Stimulated activated naive CD8-positive, alpha-beta T cell treated with anti-CD3 and anti-CD28 coated beads, Interleukin-15, Interleukin-2, amounts not matched to agents 100 U/mL and 50 U/mL, for 24 hours (primary cell): ENCODE measurements at places on chromosomes 3 and 15.
A peak's percentile ranks its signal among the peaks of the same experiment; 100 is the strongest.

GRCh38 chr3:39497753-39498152 lies 30.3 kb downstream of the MOBP start:
- DNase-seq = no peak

GRCh38 chr3:42300013-42300412 lies 34.0 kb upstream of the CCK start:
- DNase-seq = peak; percentile 45

DNA sequence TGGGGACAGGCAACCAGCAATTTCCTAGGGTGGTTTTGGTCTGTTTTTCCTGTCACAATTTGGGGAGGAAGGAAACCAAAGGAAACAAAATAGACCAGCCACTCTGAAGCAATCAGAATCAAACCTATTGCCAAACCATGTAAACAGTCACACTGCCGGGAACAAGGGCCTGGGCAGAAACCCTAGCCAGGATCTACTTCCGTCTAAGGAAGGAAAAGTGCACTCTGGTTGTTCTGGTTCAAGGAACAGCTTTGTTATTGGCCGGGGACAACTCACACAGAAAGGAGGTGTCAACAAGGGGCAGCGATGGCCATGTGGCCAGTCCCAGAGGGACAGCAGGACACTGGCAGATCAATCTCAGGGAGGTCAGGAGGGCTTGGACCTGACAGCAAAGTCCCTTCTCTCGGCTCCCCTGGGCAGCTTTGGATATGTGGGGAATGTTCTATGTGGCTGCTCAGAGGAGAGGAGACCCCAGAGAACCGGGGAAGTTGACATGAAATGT lies 17.5 kb upstream of the RAD18 start:
- DNase-seq = no peak

GRCh38 chr15:49606594-49606993 lies 14.0 kb downstream of the FAM227B start:
- DNase-seq = no peak

DNA sequence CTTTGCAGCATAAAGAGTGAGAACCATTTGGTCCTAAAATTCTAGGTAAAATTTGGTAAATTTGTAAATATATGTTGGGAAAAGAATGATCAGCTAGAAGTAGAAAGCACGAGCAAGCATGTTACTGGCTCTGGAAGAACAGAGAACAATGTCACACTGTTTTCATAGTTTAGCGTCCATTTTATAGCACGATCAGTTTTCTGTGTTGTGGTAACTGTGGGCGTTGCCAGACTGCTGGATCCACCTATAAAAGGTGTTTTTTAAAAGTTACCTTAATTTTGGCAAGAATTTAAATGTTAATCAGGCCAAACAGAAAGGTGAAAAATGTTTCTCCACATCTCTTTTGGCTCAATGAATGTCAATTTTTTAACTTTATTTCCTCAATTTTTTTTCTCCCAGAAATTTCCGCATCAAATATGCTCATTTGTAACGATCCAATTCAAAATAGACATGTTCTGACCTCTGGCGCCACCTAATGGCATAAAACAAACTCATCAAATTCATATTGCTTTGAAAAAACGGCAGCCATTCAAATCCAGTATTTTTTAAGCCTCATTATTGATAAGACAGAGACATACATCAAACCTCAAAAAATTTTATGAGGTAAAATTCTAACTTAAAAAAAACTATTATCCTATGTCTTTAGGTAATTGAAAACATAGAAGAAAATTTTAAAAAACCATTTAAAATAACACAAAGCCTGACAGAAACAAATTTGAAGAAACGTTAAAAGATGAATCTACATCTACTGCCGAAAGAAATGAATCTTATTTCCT lies 5.5 kb upstream of the GP5 start:
- DNase-seq = peak; percentile 37

DNA sequence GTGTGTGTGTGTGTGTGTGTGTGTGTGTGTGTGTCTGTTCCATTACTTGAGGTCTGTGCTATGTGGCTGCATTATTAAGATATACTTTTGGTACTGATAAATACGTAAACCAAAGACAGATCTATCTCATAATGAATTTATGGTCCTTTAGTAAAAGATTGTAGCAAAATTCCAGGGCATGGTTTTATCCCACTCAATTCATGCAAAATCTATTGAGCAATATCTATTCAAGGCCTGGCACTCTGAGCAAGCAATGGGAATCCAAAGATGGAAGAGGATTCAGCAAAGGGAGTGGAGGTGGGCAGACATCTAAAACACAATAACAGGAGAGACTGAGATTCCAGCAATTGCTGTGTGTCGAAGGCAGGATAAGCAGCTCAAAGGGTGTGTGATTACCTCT lies 86.8 kb downstream of the RFTN1 start:
- DNase-seq = no peak

- DNase-seq = peak; percentile 2
Observed at GRCh38 chr3:48405343-48405881, 24.5 kb downstream of the PLXNB1 start.

- no peak for DNase-seq
Observed at GRCh38 chr3:39911465-39912309, 102.3 kb downstream of the MYRIP start.

GRCh38 chr3:127170814-127171213 lies 22.1 kb upstream of the PRR23E start:
- DNase-seq = no peak

DNA sequence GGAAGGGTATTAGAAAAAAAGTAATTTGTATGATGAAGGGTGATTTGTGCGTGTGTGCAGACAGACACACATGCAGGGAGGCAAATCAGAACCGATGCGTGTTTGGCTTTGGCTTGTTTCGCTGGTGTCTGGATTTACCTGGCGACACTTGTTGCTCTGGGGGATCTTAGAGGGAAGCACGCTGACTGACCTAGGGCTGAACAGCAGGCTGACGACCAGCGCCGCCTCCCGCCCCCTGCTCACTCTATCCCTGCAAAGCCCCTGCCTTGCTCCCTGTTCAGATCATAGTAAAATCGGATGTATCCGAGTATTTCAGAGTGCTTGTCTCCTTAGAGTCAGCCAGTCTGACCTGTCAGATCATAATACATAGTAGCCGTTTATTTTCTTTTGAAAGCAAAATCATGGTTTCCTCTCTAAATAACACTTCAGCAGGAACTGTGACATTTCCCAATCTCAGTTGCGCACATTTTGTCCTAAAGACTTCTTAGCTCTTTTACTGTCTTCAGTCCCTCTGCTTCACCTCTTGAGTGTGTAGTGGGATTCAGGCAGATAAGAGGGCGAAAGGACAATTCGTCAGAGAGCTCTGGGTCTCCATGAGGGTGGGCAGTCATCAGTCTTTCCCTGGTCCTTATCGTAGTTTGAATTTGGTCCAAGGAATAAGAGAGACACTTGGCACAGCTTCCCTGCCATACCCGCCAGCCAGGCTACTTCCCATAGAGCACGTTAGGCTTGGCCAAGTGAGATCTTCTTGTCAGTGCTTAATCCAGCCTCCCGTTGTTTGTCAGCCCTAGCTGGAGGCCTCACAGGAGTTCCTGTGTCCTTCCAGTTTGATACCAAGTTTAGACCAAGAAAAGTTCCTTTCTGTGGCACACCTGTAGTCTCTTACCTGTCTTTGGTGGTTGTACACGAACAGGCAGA lies 97.4 kb downstream of the PGPEP1L start:
- DNase-seq = no peak

- DNase-seq = no peak
Observed at GRCh38 chr15:32747921-32748342, 30.1 kb downstream of the GREM1 start.

DNA sequence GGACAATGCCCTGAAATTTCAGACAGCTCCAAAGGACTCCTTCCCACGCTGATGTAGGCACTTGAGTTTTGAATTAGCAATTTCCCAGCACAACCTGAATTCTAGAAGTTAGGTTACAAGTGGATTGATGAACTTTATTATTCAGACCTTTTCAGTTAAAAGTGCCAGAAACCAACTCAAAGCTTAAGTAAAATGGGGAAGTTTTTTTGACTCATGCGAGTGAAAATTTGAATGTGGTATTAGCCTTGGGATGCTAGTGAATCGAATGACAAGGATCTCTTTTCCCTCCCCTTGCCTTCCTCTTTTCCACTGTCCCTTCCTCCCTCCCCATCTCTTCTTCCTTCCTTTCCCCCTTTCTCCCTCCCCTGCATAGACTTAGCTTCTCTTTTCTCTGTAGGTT lies 295.1 kb upstream of the PROK2 start:
- no peak for DNase-seq

DNA sequence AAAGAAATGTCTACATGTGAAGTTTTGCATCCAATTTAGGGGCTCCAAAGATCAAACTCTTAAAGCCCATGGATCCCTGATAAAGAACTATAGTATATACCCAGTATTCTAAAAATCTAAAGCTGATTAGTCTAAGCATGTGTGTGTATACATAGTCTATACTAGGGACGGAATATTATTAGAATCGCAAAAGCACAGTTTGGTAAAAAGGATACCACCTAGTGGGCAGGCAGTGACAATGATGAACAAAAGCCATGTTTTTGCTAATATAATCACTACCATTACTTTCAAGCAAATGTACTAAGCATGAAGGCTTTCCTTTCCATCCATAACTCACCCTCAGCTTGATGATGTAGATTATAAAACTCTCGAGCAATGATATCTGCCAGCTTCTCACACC lies 16.5 kb downstream of the POLQ start:
- no peak for DNase-seq

DNA sequence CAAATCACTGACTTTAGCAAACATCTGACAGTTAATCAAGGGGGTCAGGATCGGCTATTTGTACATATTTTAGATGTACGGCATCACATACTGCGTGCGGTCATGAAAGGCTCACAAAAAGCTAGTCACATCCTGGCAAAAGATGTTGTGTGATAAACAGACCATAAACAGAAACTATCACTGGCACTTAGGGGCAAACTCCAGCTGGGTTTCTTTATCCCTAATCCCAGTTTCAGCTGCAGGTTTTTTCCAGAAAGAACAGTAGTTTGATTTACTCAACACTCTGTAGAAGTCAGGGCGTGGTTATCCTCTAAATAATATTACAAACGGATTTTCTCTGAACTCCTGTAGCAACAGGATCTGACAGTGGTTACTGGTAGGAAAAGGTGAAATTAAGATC lies 112.4 kb upstream of the BHLHE40 start:
- DNase-seq = no peak

GRCh38 chr3:22319446-22319845 lies 568.4 kb upstream of the ZNF385D start:
- no peak for DNase-seq

DNA sequence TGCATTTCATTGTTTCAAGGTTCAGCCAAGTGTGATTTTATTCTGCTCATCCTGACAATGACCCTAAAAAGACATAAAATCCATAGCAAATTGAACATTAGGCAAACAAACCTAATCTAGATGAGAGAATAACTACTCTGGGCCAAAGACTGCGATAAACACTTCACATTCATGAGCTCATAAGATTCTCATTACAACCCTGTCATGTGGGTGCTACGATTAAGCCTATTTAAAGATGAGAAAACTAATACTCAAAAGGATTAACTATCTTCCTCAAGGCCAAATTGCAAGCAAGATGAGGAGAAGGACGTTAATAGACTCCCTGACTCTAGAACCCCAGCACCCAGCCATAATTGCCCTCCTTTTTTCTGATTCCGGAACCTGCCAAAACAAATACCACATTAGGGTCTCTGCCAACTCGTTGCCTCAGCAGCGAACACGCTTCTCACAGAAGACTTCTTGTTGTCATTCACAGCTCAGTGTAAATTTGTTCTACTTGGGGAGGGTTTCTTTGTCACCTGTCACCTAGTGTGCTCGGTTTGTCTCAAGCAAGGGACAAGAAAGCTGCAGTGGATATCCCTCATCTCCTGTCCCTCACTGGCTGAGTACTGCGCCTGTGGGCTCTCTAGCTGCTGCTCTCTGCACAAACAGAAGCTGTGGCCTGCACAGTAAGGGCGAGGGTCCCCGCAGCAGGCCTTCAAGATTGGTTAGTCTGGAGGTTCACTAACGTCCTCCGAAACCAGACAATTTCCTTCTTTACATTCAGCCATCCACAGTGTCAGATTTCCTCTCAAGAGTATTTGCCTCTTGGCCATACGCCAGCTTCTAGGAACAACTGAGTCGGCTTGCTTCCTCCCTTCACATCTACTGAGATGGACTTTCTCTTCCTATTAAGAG lies 200.0 kb upstream of the UBE2E2 start:
- DNase-seq = no peak

DNA sequence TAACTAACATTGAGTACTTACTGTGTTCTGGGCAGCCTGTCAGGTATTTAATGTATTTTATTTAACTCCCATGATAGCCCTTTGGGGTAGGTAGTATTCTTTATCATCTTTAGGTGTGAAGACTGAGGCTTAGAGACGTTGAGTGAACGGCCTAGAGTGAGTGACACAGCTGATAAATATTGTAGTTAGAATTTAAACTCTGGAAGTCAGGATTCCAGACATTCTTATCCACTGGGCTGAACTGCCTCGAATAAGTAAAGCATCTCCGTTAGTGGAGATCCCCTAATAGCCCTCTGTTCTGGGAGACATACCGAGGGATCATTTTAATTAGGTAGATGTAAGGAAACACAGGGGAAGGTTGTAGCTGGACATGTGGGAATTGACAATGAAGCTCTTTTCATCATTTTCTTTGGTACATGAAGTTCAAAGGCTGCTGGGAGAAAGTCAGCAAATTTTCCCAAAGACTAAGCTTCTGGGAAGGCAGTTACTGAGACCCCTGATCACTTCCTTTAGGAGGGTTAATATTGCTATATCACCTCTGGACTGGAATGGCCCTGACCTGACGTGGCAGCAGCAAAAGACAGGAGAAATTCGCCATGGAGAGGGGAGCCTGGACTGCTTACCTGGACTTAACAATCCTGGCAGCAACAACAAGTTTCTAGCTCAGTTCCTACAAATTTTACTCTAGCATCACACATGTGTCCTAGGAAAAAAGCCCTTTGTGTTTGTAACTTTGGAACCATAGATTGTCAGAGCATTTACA lies 11.7 kb upstream of the PDCD6IP start:
- no peak for DNase-seq

GRCh38 chr3:14783480-14784086 lies 35.2 kb upstream of the FGD5 start:
- DNase-seq = no peak

DNA sequence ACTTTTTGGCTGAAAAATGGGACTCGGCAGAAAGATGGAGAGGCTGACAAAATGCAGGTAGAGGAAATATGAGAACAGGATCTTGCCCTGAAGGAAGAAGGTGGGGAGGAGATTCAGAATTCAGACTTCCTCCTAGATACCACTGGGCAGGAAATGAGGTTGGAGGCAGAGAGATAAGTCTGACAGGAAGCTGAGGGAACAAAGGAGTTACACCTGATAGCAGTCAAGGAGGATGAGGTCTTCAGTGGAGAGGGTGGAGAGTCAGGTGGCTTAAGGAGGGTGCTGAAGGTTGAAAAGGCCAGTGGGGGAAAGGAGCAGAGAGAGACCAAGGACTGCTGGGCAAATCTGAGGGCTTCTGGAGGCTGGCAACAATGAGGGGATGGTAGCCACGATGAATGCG lies 56.8 kb downstream of the CCR4 start:
- no peak for DNase-seq

DNA sequence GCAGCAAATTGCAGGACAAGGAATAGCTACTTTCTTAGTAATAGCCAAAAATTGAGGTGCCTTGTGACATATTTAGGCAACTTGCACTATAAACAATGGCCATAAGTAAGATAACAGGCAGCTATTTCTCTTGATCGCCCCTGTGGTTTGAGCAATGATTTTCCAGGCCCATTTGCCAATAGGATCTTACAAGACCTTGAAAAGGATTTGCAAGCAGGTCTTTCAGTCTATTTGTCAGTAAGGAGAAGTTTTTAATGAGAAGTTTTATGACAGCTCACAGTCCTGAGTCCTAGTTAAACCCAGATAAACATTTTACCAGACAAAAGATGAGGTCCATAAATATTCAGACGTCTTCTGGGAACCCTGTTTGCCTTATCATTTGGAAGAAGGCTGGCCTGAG lies 645.5 kb downstream of the RBMS3 start:
- no peak for DNase-seq
